ENCODE measurements at places on chromosomes 5 and 9. TPM values are rescaled to one million over a fixed set of nuclear protein-coding genes. Genes with fewer than 3 reads are reported as not detected.

GRCh38 chr5:178433273-178433775 lies 156.9 kb downstream of the COL23A1 start:
- no peak for DNase-seq

DNA sequence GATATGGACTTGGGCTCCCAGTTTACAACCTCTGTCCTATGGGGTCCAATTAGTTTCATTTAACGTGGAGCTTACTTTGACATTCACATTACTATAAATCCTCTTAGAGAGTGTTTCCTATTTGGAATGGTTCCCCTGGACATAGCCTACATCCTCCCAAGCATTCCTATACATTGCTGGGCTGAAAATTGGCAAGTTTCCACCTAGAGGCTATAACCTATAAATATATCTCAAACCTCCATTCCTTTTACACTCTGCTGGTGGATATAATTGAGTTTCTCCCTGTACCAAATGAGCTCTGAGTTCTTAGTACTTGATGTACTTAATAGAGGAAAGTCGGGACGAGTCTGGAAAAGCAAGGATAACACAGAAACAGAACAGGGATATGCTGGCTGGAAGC lies 172.8 kb downstream of the ASTN2 start:
- DNase-seq, result no peak

GRCh38 chr5:43635374-43635773 lies 32.4 kb downstream of the NNT start:
- DNase-seq, result peak; percentile 52

CENPH gene
- polyA plus RNA-seq, result 7.8 TPM

C9orf85 gene
- polyA plus RNA-seq, result 8.4 TPM

CDX1 gene
- 0.22 TPM for polyA plus RNA-seq

DNA sequence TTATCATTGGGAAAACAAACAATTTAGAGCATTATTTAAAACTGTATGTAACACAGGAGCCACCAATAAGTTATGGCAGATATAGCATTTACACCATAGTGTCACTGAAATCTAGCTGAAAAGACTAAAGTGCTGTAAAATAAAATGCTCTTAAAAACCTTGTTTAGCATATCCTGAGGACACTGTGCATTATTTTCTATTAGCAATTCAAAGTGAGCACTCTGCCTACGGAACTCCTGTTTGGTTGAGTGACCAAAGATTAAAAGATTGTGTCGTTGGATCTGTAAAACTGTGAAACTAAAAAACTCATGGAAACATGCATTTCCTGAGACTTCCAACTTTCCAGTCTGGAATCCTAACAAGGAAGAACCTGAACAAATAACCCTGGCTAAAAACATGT lies 95.9 kb upstream of the C6 start:
- no peak for DNase-seq

PDGFRB gene
- polyA plus RNA-seq, result 124 TPM

DNA sequence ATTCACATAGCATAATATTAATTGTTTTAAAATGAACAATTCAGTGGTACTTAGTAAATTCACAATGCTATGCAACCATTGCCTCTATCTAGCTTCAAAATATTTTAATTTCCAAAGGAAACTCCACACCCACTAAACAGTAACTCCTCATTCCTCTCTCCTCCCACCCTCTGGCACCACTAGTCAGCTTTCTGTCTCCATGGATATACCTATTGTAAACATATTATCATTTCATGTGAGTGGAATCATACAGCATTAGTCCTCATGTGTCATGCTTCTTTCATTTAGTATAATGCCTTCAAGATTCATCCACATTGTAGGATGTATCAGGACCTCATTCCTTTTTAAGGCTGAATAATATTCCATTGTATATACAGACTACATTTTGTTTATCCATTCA lies 48.6 kb downstream of the PHF2 start:
- peak; percentile 11 for DNase-seq

- no peak for DNase-seq
These were observed 225.1 kb downstream of the ARRDC3 start for GRCh38 chr5:91158011-91158410.

DNA sequence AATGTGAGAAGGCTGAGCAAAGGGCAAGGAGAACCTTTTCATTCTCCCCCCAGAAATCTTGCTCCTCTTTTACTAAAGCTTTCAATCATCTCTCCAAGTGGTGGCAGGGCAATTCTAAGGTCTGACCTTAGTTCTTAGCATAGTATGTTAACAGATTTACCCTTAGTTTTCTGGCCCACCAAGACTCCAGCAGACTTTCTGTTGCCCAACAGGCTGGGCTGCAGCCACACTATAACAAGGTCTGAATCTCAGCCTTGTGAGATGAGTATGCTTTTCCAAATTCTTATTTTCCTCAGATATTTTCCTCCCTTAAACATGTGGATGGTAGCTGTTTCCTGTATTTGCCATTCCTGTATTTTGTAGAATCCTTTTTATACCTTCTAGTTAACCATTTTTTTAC lies 69.5 kb downstream of the NIPBL start:
- DNase-seq, result no peak

DNA sequence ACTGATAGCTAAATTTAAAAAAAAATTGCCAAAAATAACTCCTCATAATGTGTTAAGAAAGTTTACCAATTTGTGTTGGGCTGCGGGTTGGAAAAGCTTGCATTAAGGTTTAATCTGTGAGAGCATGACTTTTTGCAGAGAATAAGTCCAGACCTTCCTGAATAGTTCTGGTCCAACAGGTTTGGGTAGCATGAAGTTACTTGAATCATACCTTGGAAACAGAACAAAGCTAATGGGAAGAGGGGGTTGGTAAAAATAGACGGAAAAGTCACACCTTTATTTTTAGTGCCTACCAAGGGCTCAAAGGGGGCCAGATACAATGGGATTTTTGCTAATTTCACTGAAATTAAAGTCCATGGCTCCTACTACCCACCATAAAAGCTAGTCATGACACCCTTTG lies 17.1 kb upstream of the MATR3 start:
- no peak for DNase-seq

GRCh38 chr9:88905506-88905905 lies 85.8 kb upstream of the S1PR3 start:
- peak; percentile 10 for DNase-seq

DNA sequence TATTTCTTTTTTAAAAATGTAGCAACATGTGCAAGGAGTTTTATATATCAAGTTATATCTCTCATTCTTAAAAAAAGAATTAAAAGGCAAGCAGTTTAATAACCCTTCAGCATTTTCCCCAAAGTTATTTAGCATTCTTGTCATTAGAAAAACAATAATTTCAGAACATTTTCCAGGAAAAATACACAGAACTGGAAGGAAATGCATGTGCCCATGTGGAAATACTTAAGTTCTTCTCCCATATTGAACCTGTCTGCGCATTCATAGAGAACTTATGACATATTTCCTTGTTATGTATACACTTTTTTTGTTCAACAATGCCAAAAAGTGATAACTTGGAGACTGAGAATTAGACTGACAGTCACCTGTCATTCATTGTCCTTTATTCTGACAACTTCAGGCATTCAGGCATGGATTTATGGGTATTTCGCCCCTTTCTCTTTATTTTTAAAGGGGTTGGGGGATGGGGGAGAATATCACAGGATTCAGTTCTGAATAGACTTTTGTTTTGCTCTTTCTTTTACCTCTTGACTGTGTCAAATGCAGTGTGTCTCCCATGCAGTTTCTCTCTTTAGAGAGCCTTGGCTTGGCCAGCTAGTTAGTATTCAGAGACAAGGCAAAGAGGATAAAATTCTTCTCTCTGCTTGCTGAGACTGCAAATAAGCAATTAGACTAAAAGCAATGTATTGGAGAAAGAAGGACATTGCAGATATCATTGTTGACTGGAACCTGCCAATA lies 701.0 kb downstream of the NR2F1-AS1 start:
- no peak for DNase-seq

DNA sequence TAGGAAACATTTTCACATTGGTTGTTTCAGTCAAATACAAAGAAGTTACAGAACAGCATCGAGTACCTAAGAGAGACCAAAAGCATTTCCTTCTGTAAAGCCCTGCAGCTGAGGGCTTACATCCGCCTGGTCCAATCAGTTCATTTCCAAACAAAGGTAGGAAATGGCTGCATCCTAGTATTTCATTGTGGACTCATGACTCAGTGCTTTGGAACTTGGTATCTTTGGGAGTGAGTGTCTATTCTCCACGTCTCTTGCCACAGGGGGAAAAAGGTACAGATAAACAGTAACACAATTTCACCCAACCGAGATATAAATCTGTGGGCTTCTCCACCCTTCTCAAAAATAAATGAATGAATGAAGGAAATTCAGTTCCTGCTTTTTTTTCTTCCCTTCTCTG lies 75.4 kb downstream of the NFIB start:
- peak; percentile 58 for DNase-seq

SLC25A51 gene
- 14.1 TPM for polyA plus RNA-seq

GRCh38 chr5:59034498-59035186 lies 451.8 kb downstream of the RAB3C start:
- peak; percentile 77 for DNase-seq

GRCh38 chr5:88666761-88667495 lies 216.1 kb downstream of the MEF2C start:
- peak; percentile 15 for DNase-seq

- DNase-seq, result peak; percentile 74
These were observed 110.7 kb downstream of the TLE1 start for GRCh38 chr9:81578606-81579005.

GRCh38 chr9:121059998-121060636 lies 10.0 kb upstream of the C5 start:
- peak; percentile 84 for DNase-seq

GRCh38 chr9:79694676-79695400 lies 123.1 kb downstream of the TLE4 start:
- DNase-seq, result peak; percentile 92

- no peak for DNase-seq
These were observed 146.6 kb upstream of the PCA3 start for GRCh38 chr9:76617497-76618175.

DNA sequence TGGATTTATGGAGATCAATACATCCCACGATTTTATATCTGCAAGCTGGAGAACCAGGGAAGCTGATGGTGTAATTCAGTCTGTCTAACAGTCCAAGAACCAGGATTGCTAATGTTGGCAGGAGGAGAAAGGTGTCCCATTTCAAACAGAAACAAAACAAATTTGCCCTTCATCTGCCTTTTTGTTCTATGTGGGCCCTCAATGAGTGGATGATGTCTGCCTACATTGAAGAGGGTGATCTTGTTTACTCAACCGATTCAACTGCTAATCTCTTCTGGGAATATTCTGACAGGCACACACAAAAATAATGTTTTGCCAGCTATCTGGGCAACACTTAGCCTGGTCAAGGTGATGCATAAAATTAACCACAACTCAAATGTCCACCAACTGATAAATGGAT lies 65.1 kb upstream of the IL33 start:
- DNase-seq, result no peak

CDKN2A gene
- polyA plus RNA-seq, result 143 TPM

GRCh38 chr9:97895211-97895610 lies 27.1 kb downstream of the TRMO start:
- DNase-seq, result no peak

- DNase-seq, result no peak
These were observed 10.2 kb downstream of the TNFAIP8 start for GRCh38 chr5:119365847-119366539.

NUTM2G gene
- polyA plus RNA-seq, result not detected

Data from IMR-90 (cell line).